ENCODE measurements at places on chromosomes 2 and 18.

GRCh38 chr18:54125429-54125828 is 99.0 kb downstream of the MBD2 start:
- DNase-seq: no peak

GRCh38 chr18:48050176-48050575 is 119.7 kb upstream of the SMAD2 start:
- no peak for DNase-seq

GRCh38 chr18:29960539-29960938 is 1082.0 kb downstream of the DSC3 start:
- DNase-seq: no peak

DNA sequence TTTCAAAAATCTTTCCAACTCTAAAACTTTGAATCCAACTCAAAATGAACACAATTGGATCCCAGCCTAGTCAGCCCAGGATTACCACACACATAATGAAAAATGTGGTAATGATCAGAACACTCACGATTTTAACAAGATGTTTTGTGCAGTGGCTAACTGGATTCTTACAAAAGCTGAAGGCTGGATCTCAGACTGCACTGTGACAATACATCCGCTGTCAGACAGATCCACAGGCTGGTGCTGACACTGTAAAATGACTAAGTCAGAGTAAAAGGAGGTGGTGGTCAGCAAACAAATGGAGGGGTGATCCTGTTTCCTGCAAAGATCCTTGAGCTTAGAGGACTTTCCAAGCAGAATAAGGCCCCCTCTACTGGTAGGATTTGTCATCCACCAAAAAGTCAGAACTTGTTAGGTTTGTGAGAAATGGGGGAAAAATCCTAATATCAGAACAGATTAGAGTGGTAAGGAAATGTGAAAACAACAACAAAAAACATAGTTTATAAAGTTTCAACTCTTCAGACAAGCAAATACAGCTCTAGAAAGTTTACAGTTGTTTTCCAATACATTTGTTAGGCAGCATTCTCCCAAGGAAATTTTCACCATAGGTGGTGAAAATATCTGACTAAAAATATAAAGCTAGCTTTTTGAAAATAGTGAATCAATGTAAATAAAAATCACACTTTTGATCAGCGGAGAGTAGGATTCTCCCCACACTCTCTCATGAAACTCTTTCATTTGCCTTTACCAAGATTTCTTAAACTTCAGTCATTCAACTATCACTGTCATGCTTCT is 211.9 kb downstream of the AGPS start:
- no peak for DNase-seq

- no peak for DNase-seq
Measured at GRCh38 chr2:233966388-233966787, 49.2 kb downstream of the TRPM8 start.

DNA sequence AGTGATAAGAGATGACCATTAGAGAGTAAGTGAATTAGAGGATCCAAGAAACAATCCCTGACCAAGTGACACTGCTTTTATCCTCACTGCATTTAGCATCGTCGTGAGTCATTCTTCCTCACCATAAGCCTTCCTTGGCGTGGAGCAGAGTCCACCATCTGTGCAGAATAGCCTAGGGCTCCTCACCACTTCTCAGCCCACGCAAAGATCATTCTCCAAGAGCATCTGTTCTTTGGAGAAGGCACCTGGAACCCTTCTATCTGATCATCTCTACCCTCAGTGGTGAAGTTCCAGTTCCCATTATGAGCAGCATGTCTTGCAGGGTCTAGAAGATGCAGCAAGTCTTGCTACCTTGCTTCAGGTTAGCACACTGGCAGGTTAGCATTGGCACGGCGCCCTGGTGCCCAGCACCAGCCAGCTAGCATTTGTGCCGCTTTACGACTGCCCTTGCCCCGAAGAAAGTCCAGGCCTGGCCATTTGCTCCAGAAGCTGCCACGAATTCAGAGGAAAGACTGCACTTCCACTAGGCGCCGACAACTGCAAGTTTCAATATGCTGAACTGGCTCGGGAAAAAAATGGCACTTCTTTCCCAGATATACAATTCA is 225.8 kb downstream of the TTC32 start:
- no peak for DNase-seq

DNA sequence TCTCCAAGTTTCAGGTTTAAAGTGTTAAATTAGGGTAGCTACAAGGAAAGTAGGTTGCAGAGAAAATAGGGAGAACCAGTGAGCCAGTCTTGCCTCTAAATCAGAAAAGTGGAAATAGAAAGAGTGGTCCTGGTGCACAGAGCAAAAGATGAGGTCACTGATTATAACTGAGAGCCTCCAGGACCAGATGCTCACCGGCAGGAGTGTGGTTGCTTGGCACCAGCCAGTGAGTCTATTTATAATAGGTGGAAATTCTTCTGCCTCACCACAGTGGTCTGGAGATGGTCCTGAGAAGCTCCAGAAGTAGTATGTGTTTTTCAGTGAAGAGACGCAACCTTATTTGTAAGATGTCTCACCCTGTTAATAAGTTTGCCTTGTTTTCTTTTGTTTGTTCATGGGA is 373.9 kb upstream of the KCNJ3 start:
- DNase-seq: no peak

GRCh38 chr2:96961210-96961950 is 25.0 kb downstream of the FAM178B start:
- DNase-seq: no peak

DNA sequence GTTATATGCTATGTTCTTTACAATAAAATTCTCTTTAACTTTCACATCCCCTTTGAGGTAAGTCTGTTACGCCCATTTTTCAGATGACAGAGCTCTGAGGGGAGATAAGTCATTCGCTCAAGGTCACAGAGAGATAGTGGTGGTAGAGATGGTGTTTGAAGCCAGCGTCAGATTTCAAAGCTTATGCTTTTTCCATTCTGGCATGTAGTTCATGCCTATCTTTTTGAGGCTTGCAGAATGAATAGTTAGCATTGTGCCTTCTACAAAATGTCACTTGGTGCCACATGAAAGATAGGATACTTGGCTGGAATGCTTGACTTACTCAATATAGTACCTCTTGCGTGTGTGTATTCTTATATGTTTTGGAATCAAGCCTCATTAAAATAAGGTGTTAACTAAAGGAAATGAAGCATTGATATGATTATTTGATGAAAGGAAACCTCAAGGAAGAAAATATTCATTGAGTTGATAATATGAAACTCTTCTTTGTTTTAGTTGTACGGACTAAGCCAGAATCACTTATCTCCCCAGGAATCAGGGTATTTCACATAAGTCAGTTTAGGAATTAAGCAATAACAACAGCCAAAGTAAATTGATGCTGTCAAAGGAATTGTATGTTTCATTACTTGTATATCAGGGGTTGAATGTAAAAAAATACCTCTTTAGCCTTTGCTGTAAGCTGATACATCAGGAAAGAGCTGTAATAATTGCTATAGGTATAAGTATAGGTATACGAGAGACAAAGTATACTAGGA is 15.5 kb downstream of the SPATS2L start:
- DNase-seq: no peak

GRCh38 chr18:9094307-9095226 is 7.9 kb upstream of the NDUFV2 start:
- peak; percentile 69 for DNase-seq

DNA sequence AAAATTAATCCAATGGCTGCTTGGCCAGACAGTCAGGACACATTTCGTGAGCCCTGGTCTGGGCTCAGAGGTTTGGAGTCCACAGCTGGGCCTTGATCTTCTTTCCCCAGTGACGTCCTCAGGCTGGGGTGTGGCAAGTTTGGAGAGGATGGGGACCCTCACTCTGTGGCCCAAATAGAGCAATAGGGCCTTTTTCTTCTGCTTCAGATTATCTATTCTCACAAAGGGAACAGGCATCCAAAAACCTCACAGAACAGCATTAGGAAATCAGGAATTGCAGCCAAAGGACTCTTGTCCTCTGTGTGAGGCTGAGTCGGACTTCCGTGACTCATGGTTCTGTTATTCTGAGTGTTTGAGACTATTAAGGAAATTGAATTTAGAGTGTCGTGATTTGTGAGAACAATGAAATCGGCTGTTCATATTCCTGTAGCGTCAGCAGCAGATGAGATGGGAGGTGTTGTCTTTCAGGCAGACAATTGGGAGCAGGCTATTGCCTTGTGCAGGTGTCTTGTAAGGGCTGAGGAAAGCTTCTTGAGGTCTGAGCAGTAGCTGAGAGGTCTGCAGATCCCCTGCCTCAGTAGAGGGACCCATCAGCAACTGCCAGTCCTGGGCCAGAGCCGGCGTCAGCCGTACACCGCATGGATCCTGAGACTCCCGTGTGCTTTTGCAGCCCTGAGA is 113.8 kb downstream of the SH3RF3 start:
- no peak for DNase-seq

GRCh38 chr18:53142005-53142404 is 802.0 kb downstream of the DCC start:
- DNase-seq: no peak

DNA sequence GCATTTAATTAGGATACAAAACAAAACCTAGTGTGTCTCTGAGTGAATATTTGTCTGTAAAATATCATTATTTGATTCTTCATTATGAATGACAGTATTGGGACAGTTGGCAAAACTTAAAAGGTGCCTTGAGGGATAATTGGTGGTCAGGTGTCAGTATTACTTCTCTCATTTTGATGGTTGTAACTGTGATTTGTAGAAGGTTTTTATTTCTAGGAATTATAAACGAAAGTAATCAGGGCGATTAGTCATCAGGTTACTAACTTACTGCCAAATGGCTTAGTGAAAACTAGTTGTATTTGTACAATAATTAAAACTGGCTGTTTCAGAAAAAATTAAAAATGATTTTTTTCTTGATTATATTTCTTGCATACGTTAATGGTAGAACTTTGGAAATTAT is 117.6 kb downstream of the BIRC6 start:
- no peak for DNase-seq

DNA sequence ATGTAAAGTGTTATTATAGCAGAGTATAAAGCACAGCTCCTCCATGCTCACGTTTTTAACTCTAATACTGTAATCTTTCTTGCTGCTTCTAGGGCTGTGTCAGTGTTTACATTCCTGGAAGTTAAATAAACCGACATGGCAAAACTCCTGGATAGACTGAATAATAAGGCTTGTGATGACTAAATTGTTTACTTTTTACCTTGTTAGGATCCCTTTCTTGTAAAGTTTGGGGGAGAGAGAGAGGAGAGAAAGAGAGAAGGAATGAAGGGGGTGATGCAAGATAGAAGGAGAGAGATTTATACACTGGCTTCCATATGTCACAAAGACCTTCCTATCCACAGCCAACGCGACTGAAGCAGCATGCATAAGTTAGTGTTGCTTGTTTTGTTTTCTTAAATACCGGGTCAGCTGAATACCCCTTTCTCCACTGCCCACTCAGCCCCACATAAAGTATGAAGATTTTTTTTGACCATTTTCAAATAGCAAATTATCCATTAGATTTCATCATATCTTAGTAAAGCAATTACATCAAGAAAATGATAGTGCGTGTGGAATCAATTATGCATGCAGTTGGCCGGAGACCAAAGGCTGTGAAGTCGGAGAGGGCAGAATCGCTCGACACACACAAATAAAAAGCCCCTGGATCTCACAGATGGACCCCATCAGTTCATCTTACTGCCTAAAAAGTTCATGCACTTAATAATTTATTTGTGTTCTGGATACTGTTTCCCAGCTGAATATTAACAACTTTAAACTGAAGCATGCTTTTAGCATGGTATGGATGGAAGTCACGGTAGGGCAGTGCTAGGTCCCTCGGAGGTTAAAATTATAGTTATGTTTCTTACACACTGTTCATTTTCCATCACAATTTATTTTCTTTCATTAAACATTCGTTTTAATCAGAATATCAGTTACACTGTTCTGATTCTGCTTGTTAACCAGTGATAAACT is 20.1 kb downstream of the BCL11A start:
- no peak for DNase-seq

GRCh38 chr18:57523171-57523956 is 63.1 kb downstream of the FECH start:
- DNase-seq: no peak

GRCh38 chr2:180231015-180231414 is 223.9 kb upstream of the CWC22 start:
- DNase-seq: no peak

DNA sequence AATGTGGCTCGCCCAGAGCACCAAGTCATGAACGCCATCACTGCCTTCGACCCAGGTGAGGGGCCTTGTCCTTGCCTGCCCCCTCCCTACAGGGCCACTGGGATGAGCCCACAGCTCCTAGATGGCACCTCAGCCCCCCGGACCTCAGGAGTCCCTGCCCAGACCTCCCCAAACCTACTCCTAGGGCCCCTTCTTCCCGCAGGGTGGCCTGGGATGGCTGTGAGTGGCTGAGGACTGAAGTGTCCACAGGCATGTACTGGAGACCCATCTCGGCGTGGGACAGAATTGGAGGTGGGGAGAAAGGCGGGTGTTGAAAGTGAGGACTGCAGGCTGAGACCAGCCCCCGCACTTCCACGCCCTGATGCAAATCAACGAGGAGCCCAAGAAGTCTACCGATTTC is 2.8 kb upstream of the TUBB6 start:
- DNase-seq: no peak

DNA sequence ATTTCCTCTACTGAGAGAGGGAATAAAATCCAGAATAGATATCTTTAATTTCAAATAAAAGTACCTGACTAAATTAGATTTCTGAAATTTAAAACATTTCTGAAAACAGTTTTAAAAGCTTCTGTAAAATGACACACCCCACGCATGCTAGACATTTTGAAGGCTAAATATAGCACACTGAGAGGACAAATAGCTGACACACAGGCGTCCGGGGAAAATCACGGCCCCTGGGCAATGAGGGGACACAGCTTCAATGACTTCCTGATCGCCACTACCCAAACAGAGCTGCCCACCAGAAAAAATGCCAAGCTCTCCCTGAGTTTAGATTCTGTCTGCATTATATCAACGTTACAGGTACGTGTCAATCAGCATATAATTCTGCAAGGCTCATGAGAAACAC is 10.9 kb downstream of the TBC1D8 start:
- DNase-seq: no peak

- no peak for DNase-seq
Measured at GRCh38 chr2:151803811-151804210, 24.4 kb downstream of the ARL5A start.

GRCh38 chr2:79612999-79613398 is 100.1 kb downstream of the CTNNA2 start:
- no peak for DNase-seq

DNA sequence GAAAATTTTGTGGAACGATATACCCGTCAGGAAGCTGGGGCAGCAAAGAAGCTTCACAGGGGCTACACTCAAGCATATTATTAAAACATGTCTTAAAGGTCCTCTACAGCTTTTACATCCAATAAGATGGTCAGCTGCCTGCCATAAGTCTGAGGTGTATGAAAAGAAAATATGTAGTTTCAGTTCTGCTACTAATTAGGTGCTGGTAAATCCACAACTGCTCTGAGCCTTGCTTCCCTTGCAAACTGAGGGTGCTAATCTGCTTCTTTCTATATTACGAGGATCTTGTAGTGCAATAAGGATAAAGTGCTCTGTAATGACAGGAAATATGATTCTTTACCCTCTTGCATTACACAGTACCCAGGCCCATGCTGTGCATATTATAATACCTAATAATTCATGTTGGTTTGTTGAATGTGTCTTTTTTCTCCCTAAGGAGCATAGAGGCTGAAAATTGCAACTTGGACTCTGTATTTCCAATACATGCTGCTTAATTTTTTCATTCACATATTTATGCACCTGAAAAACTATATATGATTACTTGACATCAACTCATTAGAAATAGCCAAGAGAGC is 14.5 kb upstream of the SLC8A1 start:
- no peak for DNase-seq

All from activated CD4-positive, alpha-beta T cell treated with anti-CD3 and anti-CD28 coated beads, Interleukin-2, amount 50 U/mL, for 48 hours (primary cell).